BJ (cell line): ENCODE measurements at places on chromosomes 6 and 20. TPM values are rescaled to one million over a fixed set of nuclear protein-coding genes. Genes with fewer than 3 reads are reported as not detected.
A peak's percentile ranks its signal among the peaks of the same experiment; 100 is the strongest.

DNA sequence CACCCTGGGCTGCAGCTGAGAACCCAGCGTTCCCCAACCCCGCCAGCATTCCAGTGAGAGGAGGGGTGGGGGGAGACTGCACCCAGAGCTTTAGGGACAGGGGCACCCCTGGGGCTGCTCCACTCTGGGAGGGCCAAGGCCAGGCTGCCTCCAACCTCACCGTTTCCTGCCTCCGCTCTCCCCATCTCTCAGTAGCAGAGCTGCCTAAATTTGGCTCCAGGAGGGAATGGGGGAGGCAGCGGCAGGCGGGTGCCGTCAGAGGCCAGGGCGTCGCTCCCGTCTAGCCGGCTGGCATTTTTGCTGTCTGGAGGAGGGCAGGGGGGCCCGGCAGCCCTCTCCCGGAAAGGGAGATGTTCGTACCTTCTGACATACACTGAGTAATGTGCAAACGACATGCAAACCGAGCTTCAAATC is 46.6 kb downstream of the NOL4L start:
- DNase-seq, result no peak

DNA sequence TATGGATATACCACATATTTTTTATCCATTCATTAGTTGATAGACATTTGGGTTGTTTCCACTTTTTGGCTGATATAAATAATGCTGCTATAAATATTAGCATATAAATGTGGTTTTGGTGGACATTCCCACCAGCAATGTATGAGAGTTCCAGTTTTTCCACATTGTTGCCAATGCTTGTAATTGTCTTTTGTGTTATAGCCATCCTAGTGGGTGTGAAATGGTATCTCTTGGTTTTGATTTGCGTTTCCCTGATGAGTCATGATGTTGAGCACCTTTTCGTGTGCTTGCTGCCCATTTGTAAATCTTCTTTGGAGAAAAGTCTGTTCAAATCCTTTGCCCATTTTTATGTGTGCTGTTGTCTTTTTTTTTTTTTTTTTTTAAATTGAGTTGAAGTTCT is 54.4 kb downstream of the DHX35 start:
- no peak for DNase-seq

GRCh38 chr20:325889-326644 is 715 bp downstream of the SOX12 start:
- no peak for DNase-seq

- no peak for DNase-seq
Observed at GRCh38 chr6:142679907-142680700, 264.9 kb downstream of the HIVEP2 start.

DNA sequence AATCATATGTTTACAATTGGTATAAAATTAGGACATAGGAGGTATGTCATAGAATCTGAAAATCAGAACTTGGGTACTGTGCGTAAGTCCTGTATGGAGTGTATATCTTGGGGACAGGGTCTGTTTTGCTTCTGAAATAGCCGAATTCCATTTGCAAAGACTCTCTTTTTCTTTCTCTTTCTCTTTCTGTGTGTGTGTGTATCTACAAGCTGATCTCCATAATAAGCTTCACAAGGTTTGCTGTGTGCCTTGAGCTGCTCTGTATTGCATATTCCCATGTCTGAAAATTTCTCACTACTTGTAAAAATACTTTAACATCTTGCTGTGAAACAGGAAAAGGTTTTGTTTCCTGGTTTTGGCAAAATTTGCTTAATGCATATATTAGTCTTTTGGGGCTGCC is 29.5 kb downstream of the STX11 start:
- no peak for DNase-seq

- no peak for DNase-seq
Observed at GRCh38 chr6:91664327-91664959, 1077.6 kb upstream of the MAP3K7 start.

GRCh38 chr6:79538106-79538971 is 1.1 kb upstream of the LCA5 start:
- no peak for DNase-seq

Gene KLHDC3
- 56.0 and 102 TPM in 2 replicates for polyA plus RNA-seq

Gene ULBP3
- polyA plus RNA-seq, result 5.6 and 6.0 TPM in 2 replicates

- DNase-seq, result no peak
Observed at GRCh38 chr20:1060985-1061384, 57.4 kb upstream of the PSMF1 start.

DNA sequence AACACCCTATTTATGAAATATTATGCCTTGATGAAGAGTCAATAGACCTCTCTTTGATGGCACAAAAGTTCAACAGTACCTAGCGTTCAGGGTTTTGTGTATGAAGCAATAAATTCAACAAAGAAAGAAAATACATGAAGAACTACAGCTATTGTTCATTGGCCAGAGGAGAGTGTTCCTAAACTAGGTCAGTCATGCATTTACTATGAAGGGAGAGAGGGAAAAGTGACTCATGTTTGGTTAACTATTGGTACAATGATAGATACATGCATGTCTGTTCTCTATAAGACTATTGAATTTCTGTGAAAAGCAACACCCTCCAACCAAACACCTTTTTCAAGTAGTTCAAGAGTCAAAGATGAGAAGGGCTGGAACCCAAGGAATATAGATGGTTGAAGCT is 50.7 kb downstream of the CLIC5 start:
- DNase-seq, result no peak

- no peak for DNase-seq
Observed at GRCh38 chr20:53725575-53725970, 131.9 kb upstream of the ZNF217 start.

Gene ECT2L
- polyA plus RNA-seq, result not detected in 2 replicates

Gene B3GAT2
- polyA plus RNA-seq, result 0.01 and 0.02 TPM in 2 replicates

DNA sequence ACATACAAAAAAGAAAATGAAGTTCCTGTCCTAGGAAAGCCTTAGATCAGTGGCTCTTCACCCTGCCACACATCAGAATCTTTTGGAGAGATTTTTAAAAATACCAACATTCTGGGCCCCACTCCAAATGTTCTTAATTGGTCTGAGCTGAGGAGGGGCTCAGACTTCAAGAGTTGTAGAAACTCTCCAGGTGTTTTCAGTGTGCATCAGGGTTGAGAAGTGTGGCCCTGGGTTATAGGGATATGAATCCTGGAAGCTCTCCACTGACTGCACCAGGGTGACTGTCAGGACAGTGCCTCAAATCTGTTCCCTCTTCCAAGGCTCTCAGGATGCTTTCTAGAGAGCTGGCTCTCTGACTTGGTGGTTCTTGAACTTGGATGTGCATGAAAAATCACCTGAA is 5.5 kb upstream of the MYLK2 start:
- DNase-seq, result no peak

- DNase-seq, result no peak
Observed at GRCh38 chr6:150056916-150057315, 12.0 kb downstream of the ULBP3 start.

DNA sequence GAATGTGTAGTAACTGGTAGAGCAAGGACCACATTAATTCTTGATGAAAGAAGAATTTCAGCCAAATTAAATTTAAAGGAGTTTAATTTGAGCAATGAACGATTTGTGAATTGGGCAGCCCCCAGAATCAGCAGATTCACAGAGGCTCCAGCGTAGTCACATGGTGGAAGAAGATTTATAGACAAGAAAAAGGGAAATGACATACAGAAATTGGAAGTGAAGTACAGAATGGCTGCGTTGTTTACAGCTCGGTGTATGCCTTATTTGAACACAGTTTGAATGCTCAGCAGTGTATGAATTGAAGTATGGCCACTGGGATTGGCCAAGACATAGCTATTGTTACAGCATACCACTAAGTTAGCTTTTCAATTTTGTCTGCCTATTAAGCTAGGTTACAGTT is 173.6 kb upstream of the ARG1 start:
- DNase-seq, result no peak

DNA sequence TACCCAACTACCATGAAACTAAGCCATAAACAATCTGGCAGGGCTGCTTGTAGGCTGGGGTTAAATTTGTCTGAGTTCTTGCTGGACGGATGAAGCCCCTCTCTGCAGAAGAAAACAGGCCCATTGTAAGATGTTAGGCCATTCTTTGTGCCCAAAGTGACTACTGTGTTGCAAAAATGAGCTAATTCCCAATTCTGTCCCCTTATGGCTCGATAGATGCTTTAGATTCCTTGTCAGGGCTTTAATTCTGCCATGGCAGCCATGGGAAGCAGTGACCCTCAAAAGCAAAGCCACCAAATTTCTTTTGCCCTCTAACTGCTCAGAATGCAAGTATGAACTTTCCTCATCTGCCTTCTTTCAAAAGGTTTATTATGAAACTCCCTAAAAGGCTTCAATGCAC is 45.2 kb downstream of the LAMA4 start:
- no peak for DNase-seq

DNA sequence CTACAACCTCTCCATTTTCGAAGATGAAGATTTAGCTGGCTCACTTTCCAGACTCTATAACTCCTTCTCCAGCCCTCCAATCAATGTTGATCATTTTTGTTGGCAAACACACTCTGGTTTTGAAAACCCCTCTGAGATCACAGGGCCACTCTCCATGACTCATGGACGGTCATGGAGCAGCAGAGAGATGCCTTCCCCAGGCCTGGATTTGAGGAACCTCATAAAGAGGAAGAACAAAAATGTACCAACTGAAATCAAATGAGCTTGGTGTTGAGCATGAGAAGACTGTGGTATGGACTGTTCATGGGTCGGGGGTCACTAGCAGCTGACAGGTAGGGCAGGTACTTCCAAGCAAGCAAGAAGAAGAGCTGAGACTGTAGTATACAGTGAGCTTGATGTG is 112.8 kb upstream of the INSM1 start:
- DNase-seq, result no peak

Gene VSX1
- polyA plus RNA-seq, result not detected in 2 replicates

Gene FAXC
- 3.8 and 5.1 TPM in 2 replicates for polyA plus RNA-seq

DNA sequence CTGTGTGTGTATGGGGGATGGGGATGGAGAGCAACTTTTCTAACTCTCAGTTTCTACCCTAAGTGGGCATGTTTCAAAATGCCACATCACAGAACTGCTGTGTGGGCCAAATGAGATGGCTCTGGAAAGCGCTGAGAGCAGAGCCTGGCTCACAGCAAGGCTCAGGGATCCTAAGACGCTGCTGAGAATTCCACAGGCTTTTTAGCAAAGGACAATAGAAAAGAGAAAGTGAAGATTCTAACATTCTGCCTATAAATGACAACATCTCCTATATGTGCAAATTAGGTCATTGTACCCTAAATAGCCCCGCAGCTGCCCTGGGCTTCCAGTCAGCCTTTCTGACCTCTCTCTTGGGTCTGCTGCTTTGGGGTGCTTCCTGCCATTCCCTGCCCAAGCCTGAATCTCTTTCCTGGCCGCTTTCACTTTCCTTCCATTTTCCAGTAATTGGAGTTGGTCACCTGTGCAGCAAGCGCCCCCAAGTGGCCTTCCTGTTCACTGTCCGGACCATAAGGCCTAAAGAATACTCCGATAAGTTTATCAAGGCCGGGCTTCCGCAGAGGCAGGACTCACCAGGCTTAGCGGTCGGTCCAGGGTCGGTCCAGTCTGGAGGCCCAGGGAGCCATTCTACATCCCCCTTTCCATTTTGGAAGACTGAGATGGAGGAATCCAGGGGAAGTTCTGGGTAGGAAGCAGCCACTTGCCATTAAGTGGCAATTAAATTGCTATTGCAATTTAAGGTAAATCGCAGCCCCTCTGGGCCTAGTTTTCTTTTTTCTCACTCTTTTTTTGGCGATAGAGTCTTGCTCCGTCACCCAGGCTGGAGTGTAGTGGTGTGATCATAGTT is 6.7 kb upstream of the DDR1 start:
- DNase-seq, result peak; percentile 34

DNA sequence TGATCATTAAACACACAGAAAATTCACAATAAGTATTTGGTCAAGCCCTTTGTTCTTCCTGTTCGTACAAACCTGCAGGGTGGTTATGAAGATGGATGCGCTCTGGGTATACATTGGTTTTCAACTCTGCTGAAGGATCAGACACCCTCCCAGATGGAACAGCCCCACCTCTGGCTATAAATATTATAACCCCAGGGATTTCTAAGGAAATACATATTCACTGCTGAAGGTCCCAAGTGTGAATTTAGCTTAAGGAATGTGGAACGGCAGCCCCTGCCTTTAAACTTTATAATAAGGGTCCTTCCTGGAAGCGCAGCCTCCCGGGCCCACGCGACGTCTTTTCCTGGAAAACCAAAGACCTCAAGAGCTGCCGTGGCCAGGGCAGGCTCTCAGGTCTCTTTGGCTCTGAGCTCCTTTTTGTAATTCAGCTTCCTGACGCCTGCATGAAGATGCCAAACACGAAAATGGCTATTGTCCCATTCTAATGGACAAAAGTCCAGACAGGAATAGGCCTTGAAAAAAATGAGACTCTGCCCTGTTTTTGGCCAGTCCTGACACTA is 172.4 kb upstream of the SSTR4 start:
- DNase-seq, result no peak

DNA sequence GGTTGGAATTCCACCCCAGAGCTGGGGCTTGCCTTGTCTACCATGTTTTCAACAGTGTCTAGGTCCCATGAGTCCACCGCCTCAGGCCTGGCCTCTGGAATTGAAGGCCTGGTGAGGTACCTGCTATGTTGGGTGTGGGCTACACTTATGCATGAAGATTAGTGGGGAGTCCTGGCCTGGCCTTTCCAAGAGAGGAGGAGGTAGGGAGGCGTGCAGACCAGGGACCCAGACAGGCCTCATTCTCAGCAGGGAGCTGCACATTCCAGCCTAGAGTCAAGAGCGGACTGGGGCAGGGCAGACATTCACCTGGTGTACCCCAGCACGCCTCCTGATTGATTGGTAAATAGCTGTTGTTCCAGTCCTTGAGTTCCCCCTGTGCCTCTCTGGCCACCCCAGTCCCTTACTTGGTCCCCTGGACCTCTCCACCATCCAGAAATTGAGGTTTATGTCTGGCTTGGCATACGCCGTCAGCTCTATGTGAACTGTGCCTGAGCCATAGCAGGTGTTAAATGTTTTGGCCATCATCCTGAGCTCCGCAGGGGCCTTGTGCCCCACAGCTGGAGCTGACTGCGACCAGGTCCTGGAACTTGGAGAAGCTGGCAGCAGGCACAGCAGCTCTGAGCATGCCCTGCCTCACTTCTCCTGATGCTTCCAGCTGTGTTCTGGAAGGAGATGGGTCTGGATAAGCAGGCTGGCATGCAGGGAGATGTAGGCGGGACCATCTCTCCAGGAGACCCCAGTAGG is 8.2 kb upstream of the VEGFA start:
- no peak for DNase-seq

DNA sequence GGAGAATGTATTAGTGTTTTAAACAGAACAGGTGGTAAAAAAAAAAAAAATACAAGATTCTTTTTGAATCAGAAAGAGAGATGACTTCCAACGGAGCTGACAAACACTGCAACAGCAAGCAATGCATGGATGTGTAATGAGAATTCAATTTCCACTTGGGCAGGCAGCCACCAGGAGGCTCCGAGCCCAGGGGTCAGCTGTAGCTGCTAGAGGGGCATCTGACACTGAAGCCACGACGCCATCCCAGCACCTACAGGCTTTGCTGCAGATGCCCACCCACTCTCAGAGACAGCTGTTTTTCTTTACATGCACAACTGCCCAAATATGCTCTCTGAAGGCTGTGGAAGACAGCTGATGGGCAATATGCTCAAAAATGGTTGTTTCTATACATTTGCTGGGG is 75.4 kb downstream of the ELOVL5 start:
- no peak for DNase-seq

GRCh38 chr6:36848658-36849441 is 9.6 kb upstream of the CPNE5 start:
- DNase-seq, result no peak

Gene POPDC3
- 8.6 and 18.9 TPM in 2 replicates for polyA plus RNA-seq
